ENCODE measurements at places on chromosomes 11 and 22.

GRCh38 chr22:30309951-30310741 is 16.6 kb downstream of the TBC1D10A start:
- no peak for DNase-seq

DNA sequence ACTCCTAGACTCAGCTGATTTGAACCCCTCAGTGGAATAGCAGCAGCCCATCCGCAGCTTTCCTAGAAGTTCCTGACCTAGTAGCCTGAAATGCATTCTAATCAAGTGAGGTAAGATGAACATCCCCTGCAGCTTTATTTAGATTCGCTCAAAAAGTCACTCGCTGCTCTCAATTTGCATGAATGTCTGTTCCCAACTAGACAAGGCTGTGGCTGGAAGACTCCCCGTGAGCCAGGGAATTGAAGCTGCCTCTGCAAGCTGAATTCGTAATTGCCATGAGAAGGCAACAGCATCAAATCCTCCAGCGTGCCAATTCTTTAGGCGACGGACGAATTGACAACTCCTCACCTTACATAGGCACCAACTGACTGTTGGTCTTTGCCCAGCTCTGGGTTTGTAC is 17.1 kb upstream of the SCN3B start:
- no peak for DNase-seq

- DNase-seq = no peak
These were observed 10.4 kb upstream of the GLYAT start for GRCh38 chr11:58742140-58742539.

DNA sequence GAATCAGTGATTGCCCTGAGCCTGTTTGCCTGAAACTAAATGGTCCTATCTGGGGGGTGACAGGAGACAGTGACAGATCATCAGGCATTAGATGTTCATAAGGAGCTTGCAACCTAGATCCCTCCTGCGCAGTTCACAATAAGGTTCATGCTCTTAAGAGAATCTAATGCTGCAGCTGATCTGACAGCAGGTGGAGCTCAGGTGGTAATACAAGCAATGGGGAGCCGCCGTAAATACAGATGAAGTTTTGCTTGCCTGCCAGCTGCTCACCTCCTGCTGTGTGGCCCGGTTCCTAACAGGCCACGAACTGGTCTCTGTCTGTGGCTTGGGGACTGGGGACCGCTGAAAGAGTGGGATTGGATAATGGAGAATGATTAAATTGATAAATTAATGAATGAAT is 14.0 kb downstream of the NOX4 start:
- DNase-seq = no peak

DNA sequence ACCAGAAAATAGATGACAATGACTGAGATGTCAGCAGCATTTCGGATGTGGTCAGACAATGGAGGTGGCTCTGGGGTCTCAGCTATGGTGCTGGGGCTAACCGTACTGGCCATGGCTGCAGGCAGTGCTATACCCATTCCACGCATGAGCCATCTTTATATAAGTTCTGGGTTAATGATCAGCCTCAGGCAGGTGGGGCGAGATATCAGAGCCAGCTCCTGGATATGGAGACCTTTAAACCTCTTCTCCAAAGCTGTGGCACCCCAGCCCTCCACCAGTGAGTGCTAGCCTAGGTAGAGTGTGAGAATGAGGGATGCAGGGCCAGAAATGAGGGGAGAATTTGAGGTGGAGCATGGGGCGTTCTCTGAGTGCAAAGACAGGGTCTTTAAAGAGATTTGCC is at the start of gene SLC5A4:
TSS of gene SLC5A4 (minus strand) at position 131 of the 400 bp plus-strand sequence. CDS start at position 113, 18 bp downstream.
- no peak for DNase-seq

- no peak for DNase-seq
These were observed 1152.1 kb downstream of the TBC1D22A start for GRCh38 chr22:47914481-47915097.

DNA sequence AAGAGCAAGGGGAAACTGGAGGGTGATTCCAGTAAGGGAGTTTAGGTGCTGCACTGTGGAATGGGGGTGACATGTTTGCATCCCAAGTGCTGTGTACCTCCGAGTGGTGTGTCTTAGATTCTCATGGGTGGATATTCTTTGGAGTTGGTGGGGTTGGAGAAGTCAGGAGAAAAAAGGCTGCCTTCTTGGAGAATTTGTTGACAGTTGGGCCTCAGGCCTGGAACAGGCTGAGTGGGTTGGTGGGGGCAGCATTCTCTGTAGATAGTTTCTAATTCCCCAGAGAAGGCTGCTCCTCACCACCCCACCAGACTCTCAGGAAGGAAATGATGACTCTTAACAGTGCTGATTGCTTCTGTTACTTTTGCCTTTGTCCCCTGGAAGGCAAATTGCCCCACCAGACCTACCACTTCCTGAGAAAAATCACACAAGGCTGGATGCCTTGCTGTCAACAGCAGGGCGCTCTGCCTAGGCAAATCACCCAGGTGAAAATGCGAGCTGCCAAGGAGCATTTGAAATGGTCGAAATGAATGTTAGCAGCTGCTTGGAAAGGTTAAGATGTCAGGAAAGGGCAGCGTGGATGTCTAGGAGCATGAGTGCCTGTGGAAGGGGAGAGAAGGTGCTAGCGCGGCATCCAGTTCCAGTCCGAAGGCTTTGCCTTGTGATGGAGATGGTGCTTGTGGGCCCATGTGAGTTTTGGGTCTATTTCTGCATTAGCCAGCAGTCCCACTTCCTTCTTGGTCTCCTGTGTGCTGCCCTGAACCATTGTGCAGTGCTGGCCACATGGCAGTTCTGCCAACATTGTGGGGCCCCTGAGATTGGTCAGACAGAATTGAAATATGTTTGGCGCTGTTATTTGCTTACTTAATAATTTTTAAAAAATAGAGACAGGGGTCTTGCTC is 29.7 kb upstream of the SORL1-AS1 start:
- peak; percentile 43 for DNase-seq

DNA sequence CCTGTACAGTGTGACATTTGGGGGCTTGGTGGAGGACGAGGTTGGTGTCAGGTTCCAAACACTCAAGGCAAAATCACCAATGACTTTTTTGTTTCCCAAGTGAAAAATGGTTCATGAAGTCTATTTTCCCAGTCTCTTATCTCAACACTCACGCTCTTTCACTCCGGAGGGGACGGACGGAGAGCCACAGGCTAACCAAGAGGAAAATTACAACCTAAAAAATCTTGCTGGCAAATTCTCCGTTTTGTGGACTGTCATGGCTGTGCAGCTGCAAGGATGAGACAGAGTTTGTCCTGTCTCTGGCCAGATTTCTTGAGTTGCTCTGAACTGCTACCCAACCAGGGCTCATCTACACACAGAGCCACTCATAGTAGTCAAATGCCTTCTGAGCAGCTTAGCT is 101.2 kb downstream of the ABTB2 start:
- no peak for DNase-seq

DNA sequence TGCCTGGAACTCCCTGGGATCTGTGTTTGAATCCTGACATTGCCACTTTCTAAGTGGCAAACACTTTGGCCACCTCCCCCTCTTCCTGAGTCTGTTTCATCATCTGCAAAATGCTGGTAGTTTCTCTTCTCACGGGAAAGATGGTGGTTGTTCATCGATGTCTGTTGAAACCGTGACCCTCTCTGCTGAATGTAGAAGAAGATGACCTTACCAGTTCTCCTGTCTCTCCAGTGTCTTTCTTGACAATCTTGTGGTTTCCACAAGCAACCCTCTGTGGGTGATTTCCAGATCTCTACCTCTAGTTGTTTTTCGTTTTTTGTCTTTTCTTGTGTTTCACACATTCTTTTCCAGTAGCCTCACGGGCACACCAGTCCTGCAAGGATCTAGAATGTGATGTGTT is 27.5 kb downstream of the ZBTB16 start:
- no peak for DNase-seq

GRCh38 chr11:125586623-125587022 is 6.0 kb upstream of the STT3A start:
- no peak for DNase-seq

GRCh38 chr11:112826026-112826425 is 135.2 kb upstream of the NCAM1 start:
- no peak for DNase-seq

GRCh38 chr11:18371279-18371678 is 23.1 kb upstream of the LDHA start:
- no peak for DNase-seq

- DNase-seq = no peak
These were observed 45.5 kb downstream of the ENDOD1 start for GRCh38 chr11:95135155-95135554.

DNA sequence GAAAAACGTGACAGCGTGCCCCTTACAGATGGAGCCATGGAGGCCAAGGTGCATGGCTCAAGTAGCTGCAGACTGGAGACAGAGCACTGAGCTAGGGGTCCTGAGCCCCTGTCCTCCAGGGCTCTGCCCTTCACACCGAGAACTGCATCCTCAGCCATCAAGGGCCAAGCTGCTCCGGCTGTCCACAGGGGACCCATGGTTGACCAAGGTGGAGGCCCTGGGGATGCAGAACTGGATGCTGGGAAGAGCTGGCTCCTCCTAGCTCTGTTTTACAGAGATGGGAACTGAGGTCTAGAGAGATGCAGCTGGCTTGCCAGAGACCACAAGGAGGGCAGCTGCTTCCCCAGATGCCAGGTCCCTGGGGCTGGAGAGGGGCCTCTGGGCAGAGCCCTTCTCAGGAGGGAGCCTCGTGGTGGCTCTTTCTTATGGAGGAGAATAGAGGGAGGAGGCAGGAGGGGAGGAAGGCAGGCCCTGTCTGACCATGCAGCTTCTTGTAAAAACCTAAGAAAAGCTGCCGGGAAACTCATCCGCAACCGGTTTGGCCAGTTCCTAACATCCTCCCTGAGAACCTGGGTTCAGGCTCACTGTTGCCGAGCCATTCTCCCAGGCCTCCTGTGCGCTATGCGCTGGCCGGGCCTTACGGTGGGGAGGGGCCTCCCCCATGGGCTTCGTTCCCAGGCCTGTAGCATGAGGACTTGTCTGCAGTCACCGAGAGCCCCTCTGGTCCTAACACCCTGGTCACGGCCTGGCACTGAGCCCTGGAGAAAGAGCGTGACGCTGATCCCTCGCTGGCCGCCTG is 80.6 kb downstream of the WNT7B start:
- DNase-seq = no peak

GRCh38 chr11:33588056-33588455 is 112.6 kb downstream of the C11orf91 start:
- no peak for DNase-seq

- DNase-seq = no peak
These were observed 78.6 kb upstream of the GRK3 start for GRCh38 chr22:25485626-25486545.

- DNase-seq = no peak
These were observed 928 bp upstream of the CRACR2B start for GRCh38 chr11:826836-827145.

DNA sequence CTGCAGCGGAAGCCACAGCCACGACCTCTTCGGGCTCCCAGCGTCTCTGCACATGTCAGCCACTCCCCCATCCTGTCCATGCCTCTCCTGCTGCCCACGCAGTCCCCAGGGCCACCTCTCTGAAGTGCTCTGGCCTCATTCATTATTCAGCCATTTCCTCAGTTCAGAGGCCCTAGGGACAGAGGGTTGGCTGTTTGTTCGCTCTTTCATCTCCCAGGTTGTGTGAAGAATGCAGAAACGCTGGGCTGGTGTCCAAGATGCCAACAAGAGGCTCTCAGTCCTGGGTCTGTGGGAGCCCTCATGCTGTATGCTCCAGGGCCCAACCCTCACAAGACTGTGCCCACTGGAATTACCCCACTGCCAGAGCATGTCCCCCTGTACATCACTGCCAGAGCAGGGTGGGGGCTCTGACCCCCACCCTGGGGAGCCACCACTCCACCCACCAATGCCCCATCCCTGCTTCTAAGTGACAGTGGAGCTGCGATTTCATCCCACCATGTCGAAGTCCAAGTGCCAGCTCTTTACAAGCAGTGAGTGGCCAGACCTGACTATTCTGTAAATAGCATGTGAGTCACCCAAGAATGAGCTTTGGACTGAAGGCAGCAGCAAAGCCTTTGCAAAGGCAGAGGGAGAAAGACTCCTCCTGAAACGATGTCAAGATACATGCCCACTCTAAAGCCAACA is 209.6 kb downstream of the BUD13 start:
- DNase-seq = no peak

DNA sequence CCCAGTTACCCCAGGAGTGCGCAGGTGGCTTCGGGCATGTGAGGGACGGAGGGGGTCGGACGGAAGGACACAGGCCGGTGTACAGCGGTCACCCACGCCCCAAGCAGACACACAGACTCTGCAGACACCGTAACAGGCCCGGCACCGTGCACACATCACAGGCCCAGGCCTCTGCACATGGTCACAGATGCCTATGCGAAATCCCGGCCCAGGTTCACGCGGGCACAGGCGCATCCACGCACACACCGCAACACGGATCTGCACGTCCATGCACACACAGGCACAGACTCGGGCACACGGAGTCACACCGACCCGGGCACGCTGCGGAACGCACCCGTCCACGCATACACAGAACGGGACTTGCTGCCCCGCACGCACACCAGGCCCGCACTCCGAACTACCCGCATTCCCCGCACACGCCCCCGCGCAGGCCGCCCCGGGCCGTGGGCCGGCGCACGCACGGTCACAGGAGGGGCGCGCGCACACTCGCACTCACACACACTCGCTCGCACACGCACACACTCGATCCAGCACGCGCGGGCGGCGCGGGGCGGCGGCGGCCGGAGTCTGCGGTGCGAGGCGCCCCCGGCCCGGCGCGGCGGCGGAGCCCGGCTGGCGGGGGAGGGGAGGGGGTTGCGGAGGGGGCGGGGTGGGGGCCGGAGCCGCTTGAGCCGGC is at the start of gene MGAT3:
TSS of gene MGAT3 (plus strand) at position 491 of the 676 bp plus-strand sequence. CDS start 30,336 bp downstream, outside the sequence.
- DNase-seq = no peak

DNA sequence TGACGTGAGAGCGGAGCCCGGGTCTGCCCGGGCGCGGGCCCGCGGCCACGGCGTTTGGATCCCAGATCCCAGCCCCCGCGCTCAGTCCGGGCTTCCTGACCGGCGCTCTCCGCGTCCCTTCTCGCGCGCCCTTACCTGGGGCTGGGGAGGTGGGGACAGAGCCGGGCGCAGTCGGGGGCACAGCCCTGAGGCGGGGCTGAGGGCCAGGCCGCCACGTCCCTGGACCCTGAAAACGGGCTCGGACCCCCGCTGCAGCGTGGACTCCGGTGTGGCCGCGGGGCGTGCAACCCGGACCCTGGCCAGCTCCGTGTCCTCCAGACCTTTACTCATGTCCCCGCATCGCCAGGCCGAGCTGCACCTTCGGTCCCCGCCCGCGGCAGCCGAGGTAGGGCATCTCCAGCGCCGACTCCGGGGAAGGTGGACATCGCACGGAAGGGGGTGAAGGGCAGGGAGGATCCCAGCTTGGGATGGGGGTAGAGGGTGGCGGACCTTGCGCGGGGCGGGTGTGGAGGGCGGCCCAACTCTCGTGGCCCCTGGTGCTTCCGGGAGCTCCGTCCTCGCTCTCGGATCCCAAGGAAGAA is 9.9 kb upstream of the AIFM3 start:
- DNase-seq = no peak

DNA sequence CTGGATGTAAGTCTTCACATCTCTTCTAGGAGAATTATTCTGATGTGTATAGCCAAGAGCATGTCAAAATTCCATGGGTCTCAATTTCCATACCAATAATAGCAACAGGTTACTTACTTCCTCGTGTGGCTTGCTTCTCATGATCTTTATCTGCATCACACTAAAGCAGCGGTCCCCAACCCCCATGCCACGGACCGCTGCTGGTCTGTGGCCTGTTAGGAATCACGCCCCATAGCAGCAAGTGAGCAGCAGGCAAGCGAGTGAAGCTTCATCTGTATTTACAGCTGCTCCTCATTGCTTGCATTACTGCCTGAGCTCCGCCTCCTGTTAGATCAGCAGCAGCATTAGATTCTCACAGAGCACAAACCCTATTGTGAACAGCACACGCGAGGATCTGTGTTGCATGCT is 28.9 kb upstream of the SLC25A1 start:
- no peak for DNase-seq

All from stimulated activated CD8-positive, alpha-beta memory T cell treated with anti-CD3 and anti-CD28 coated beads, Interleukin-7, amount 100 ng/mL, for 1 hour (primary cell).